ENCODE measurements at places on chromosomes 6 and 20.

GRCh38 chr6:150420428-150420827 lies 51.6 kb downstream of the IYD start:
- DNase-seq, result no peak

DNA sequence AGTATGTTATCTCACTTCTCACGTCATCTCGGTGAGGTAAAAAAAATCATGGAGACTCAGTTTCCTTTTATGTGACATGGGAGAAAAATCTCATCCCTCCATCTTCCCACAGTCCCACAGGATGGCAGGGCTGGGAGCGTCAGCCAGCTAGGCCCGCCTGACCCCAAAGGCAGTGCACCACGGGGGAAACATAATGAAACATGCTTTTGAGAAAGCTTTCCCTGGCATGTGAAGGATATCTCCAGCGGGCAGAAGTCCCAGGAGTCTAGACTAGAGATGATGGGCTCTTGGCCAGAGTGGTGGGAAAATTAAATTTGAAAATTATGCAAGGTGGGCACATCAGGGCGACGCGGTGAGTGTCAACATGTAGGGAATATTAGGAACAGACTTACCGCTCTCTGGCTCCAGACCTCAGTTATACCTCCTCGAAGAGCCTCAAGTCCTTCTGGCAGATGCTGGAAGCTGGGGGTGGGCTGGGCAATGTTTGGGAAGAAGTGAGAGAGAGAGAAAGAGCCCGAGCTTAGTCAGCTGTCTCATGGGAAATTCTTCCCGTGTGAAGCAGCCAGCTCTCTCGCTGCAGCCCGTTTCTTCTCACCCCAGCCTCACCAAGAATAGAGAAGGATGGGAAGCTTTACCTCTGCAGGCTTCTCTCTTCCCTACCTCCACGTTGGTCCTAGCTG lies 52.3 kb downstream of the MOCS1 start:
- no peak for DNase-seq

GRCh38 chr6:20817806-20818320 lies 283.6 kb downstream of the CDKAL1 start:
- DNase-seq, result no peak

- no peak for DNase-seq
Measured at GRCh38 chr6:151374036-151374683, 17.2 kb downstream of the ZBTB2 start.

GRCh38 chr6:16851758-16852157 lies 90.5 kb upstream of the ATXN1 start:
- DNase-seq, result no peak

DNA sequence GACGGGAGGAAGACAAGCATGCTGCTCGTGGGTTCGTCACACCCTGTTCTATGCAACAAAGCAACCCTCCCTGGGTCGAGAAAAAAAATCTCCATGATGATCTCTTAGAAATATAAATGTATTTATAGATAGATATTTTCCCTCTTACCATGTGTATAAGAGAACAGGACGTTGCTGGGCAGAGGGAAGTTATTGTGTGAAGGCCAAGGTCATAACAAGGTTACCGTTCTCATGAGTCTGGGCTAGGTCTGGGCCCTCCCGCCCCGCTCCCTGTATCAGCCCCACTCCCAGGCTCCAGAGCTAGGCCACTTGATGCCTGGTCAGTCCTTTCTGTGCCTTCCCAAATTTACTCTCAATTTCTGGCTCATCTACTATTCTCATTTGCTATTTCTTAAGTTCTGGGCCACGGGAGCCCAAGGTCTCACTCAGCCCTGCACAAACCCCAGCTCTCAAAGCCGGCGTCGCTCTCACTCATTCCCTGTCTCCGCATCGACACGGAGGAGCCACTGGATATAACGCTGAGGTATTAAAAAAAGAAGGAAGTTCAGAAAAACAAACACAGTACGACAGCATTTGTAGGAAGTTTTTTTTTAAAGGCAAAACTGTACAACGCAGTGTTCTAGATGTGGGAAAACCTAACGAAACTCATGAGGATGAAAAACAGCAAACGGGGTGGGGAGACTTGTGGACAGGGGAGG lies 96.8 kb downstream of the PSMG4 start:
- no peak for DNase-seq

DNA sequence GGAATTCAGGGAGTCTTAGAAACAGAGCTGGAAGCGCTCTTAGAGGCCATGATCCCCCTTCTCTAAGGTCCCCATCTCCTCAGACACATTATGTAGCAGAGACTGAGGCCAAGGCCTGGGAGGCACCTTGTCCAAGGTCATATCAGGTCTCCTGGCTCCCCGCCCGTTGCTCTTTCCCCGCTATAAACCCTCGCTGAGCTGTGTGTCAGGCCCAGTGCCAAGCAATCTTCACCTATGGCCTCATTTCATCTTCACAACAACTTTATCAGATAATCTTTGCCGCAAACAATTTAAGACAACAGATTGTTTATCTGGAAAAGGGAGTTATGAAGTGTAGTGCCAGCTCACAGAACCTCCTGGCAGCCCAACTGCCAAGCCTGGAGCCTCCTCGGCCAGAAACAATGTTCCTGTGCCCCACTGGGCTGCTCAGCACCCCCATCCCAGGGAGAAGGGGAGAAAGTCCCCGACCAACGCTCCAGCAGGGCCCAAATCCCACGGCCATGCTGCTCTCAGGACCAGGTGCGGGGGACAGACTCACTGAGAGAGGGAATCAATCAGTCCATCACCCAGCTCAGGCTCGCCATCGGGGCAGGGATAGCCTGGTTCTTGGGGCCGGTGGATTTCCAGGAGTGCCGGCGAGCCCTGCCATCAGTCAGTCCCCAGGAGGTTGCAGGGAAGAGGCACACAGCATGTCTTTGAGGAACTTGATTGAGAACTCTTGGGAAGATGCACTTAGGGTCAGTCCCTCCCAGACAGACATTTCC lies 16.9 kb upstream of the FANCE start:
- no peak for DNase-seq

GRCh38 chr6:150720774-150721233 lies 121.1 kb downstream of the PLEKHG1 start:
- DNase-seq, result peak; percentile 62

- no peak for DNase-seq
Measured at GRCh38 chr6:11064836-11065235, 20.7 kb upstream of the ELOVL2 start.

- DNase-seq, result no peak
Measured at GRCh38 chr6:127402890-127403617, 56.1 kb downstream of the KIAA0408 start.

DNA sequence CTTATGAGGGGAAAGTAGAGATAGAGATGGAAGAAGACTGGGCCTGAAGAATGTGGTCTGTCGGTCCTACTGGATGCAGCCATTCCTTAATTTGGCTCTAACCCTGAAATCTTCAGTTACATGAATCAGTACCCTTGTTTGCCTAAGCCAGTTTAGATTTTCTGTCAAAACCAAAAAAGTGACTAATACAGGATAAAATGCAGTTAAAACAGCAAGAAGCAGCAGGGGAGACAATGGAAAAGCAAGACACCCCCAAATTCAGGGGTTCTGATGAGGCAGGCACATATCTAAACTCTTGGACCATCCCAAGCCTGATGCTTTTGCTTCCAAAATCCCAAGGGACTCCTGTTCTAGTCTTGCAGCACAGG lies 17.4 kb upstream of the UBE2V1 start:
- no peak for DNase-seq

- DNase-seq, result no peak
Measured at GRCh38 chr6:63492476-63492875, 79.8 kb upstream of the LOC128125822 start.

- no peak for DNase-seq
Measured at GRCh38 chr6:15946701-15947385, 182.0 kb upstream of the MYLIP start.
